ENCODE measurements at places on chromosomes 4 and X.
A peak's percentile ranks its signal among the peaks of the same experiment; 100 is the strongest.

GRCh38 chr4:108794136-108794535, 31.3 kb upstream of the ETNPPL start:
- ATAC-seq = no peak

GRCh38 chrX:78029663-78030062, 60.2 kb upstream of the PGAM4 start:
- no peak for ATAC-seq

DNA sequence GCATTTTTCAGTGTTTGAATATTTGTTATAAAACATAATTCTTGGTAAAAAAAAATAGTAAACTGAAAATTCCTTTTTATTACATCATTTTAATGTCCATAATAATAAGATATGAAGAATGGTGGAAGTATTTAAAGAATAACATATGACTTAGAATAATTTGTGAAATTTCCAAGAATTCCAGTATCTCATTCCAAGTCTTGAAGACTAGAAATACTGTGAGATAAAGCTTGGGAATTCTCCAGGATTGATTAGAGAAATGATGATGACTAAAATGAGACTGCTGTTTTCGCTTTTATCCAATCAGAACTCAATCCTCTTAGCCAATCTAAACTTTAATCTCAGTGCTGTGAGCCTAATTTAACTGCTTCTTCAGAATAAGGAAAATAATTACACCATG, 184.2 kb upstream of the HCCS start:
- ATAC-seq = no peak

- no peak for ATAC-seq
Measured at GRCh38 chrX:41688156-41688555, 617 bp upstream of the GPR34 start.

DNA sequence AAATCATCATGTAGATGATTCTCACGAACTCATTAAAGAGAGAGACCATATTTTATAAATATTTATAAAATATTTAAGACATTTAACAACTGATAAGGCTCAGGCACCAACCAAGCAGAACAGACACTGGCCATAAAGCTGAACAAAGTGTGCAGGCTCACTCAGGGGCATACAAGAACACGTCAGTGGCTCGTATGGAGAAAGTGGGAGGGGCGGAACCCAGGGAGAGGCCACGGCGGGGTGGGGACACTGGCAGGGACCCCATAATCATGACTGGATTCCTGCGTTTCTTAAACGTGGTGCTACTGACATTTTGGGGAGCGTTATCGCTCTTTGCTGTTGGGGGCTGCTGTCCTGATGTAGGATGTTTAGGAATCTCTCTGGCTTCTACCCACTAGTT, 31.3 kb upstream of the FAT1 start:
- ATAC-seq = no peak

- ATAC-seq = peak; percentile 82
Measured at GRCh38 chrX:119685225-119686066, 7.5 kb downstream of the SEPTIN6 start.

GRCh38 chr4:40630335-40631021, 814 bp upstream of the RBM47 start:
- ATAC-seq = peak; percentile 92

- ATAC-seq = peak; percentile 58
Measured at GRCh38 chr4:81631958-81632441, 160.3 kb upstream of the RASGEF1B start.

DNA sequence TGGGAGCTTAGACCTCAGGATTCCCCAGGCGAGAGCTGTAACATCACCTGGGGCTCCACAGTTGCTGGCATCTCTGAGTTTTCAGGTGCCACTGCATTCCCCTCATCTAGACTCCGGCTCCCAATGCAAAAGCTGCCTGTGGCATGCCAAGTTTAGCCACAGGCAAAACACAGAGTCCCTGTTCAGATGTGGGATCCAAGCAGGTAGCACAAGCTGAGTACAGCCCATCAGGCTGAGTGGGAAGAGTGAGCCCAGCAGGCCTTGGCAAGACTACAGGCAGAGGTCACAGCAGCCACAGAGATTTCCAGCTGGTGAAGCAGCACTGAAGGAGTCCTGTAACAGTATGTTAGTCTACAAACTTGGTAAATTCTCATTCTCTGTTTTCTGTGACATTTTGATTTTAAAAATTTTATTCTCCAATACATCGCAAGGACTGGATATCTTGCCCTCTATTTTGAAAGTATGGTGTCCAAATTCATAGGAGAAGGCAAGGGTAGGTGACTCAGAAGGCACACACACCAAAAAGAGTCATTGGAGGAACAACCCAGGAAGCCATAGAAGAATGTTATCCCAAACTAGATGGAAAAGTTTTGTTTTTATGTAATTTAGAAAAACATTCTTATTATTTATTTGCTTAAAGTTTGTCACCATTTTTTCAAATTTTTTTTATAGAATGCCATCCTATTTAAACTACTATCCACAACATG, 13.6 kb upstream of the CXCL2 start:
- ATAC-seq = no peak

Measured in stimulated activated memory B cell treated with anti-CD40 and anti-IgM and Interleukin-4, amounts not matched to agents 10 μg/mL and 1 μg/mL and 100 μg/mL, for 72 hours (primary cell).